G401 (cell line): ENCODE measurements at places on chromosomes 16 and 17. TPM values are rescaled to one million over a fixed set of nuclear protein-coding genes. Genes with fewer than 3 reads are reported as not detected.

BEAN1 gene
- not detected in 2 replicates for total RNA-seq

PRPSAP1 gene
- 28.0 and 30.8 TPM in 2 replicates for total RNA-seq

TNFAIP1 gene
- 25.3 and 27.7 TPM in 2 replicates for total RNA-seq

CES5A gene
- total RNA-seq, result not detected in 2 replicates

CCL1 gene
- total RNA-seq, result not detected in 2 replicates

EVI2B gene
- not detected in 2 replicates for total RNA-seq

PTGES3L gene
- not detected in 2 replicates for total RNA-seq

ABCC11 gene
- 0.03 and 0.12 TPM in 2 replicates for total RNA-seq

ULK2 gene
- total RNA-seq, result 8.6 and 30.7 TPM in 2 replicates

SLC38A8 gene
- not detected in 2 replicates for total RNA-seq

TBC1D3C gene
- 0.98 and 1.7 TPM in 2 replicates for total RNA-seq

PDIA2 gene
- not detected in 2 replicates for total RNA-seq

CA7 gene
- not detected in 2 replicates for total RNA-seq

CALB2 gene
- total RNA-seq, result 0.14 TPM in 1 of 2 replicates, not detected in the other

MAPT gene
- 0.44 TPM in 1 of 2 replicates, not detected in the other for total RNA-seq

TMEM107 gene
- total RNA-seq, result 37.8 and 60.6 TPM in 2 replicates

AXIN1 gene
- total RNA-seq, result 45.5 and 46.3 TPM in 2 replicates

BCAR1 gene
- total RNA-seq, result 122 and 124 TPM in 2 replicates

CFAP52 gene
- total RNA-seq, result not detected in 2 replicates

ACE gene
- total RNA-seq, result 1.1 and 2.4 TPM in 2 replicates

CCL5 gene
- not detected in 2 replicates for total RNA-seq

IRF8 gene
- not detected in 2 replicates for total RNA-seq

SPDYE4 gene
- total RNA-seq, result not detected in 2 replicates

C17orf78 gene
- not detected in 2 replicates for total RNA-seq

FBXW10 gene
- not detected in 2 replicates for total RNA-seq

TBC1D3E gene
- total RNA-seq, result not detected in 2 replicates

FAM234A gene
- 70.3 and 97.6 TPM in 2 replicates for total RNA-seq

PTX4 gene
- 0.61 TPM in 1 of 2 replicates, not detected in the other for total RNA-seq

SEPTIN1 gene
- total RNA-seq, result 0.10 and 0.86 TPM in 2 replicates

MMP25 gene
- total RNA-seq, result 0.95 and 2.9 TPM in 2 replicates
